ENCODE measurements at places on chromosomes 16 and 17.

DNA sequence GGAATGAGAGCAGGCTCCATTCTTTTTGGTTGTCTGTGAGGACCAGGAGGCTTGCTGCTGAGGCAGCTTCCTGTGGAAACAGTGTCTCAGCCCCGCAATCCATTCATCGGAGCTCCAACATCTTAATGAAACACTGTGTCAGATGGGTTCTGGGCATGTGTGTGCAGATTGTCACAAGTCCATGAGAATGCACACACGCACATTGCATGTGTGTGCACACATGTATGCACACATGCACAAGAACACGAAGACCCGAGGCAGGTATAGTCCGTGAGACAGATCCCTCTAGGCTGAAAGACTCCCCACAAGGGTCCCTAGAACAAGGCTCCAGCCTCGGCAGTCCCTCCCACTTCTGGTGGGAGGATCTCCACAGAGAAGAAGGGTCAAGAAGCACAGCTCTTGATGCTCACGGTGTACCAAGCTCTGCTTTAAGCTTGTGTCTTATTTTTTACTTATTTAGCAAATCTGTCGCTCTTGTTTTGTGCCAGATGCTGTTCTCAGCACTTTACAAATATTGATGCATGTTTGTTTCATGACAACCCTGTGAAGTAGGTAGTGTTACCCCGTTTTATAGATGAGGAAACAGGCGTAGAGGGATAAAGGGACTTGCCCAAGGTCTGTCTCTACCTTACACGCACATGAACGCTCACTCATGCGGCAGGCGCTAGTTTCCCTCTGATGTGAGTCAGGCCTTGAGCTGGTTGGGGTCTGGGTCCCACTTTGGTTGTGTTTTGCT is 213.1 kb downstream of the SEC14L1 start:
- no peak for DNase-seq

DNA sequence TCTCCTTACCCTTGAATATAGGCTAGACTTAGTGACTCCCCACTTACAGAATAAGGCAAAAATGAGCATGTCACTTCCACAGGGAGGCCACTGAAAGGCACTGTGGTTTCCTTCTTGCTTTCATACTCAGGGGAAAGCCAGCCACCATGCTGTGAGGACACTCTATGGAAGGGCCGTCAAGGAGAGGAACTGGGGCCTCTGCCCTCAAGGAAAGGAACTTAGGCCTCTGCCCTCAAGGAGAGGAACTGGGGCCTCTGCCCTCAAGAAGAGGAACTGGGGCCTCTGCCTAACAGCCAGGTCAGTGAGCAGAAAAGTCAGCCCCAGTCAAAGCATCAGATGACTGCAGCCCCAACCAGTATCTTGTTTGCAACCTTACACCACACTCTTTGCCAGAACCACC is 30.1 kb downstream of the VPS35 start:
- no peak for DNase-seq

GRCh38 chr17:31537565-31538011 is 146.1 kb downstream of the RAB11FIP4 start:
- DNase-seq, result peak; percentile 71

- no peak for DNase-seq
Measured at GRCh38 chr17:60356940-60357339, 35.0 kb downstream of the USP32 start.

DNA sequence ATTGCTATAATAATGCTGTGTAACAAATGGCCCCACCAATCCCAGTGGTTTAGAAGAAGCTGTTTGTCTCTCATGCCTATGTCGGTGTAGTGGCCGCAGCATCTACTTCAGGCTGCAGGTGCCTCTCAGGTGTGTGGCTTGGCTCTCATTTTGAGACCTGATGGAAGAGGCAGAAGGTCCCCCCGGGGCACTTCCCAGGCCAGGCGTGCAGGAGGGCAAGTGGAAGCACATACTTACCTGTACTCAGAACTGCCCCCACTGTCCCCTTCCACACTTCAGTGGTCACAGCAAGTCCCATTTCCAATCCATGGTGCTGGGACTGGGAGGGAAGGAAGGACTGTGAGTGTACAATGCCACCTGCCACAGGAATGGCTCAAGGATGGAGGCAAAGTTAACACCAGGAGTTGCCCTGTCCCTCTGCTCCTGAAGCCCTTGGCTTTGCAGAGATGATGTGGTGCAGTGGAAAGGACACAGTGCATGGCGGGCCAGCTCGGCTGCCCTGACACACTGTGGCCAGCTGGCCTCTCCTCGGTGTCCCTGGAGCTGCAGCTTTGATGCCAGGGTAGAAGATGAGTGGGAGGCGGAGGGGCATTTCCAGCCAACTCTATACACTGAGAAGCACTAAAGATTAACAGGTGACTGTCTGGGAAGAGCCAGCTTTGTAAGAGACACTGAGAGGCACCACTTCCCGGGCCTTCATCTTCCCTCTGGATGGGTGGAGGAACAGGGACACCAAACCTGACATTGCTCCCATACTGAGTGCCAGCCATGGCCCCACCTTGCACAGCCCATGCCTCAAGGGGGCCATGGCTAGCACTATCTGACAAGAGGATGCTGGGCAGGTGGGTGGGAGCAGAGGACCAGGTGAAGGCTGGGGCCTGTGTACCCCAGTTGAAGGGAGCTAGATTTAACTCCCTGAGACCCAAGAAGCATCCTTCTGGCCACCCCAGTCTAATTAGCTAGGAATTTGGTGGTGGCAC is 105.9 kb downstream of the METRNL start:
- no peak for DNase-seq

DNA sequence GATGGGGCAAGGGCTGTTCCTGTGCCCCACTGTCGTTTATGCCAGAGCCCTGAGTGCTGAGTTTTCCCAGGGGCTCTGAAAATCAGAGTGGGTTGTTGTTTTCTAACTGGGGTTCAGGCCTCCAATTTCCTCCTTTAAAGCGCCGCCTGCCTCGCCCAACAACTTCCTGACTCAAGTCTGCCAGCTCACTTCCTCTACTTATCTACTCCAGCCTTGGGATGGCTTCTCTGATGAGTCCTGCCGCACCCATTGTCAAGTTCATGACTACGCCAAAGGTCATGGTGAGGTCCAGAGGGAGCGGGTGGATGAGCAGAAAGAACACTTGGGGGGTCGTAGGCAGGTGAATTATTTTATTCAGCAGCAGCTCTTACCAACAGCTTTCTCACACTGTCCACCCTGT is 104.7 kb downstream of the UTP18 start:
- DNase-seq, result no peak

GRCh38 chr17:80716986-80717719 is 172.5 kb downstream of the RPTOR start:
- DNase-seq, result peak; percentile 32

DNA sequence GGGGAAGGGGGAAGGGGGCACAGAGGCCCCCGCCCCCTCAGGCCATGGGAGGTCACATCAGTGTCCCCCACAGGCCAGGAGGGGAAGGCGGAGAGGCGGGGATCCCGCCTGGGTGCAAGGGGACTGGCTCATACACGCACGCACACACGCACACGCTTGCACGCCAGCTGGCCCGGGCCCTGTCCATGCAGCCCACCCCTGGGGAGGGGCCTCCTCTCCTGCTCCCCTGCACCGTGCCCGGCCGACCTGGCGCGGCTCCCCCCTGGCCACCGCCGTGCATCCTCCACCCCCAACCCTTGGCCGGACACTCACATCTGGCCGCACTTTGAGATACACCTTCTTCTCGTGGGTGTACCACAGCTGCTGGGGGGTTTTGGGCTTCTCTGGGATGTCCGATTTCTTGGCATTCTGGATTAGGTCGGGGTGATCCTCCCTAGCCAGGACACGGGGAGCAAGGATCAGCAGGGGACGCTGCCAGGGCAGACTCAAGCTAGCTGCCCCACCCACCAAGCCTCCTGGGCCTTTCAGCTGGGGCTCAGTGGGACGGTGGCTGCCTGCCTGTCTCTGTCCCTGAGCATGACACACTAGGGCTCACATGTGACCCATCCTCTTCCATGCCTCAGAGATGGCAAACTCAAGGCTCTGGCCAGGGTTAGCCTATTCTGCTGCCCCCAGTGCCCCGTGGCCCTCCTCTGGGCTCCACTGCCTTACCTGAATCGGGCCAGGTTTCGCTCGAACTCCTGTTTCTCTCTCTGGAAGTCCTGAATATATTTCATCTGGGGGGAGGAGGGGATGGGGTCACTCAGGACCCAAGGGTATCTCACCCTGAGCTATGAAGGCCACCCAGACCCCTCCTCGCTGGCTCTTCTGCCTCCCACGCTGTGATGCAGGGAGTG is 6.7 kb downstream of the UBTF start:
- DNase-seq, result no peak

DNA sequence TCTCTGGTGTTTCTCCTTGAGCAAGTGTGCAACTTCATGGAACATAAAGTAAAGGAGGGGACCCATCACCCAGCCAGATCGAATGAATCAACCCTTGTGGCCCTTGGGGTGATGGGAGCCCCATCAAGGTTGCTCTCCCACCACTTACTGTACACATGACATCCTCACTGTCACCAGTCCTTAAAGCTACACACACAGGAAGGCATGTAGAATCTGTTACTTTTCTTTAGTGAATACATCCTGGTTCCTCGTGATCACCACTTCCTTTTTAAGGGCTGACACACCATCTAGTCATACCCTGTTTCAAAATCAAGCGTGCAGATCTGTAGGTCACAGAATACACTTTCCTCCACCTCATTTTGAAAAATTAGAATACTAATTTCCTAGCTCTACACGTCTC is 22.6 kb upstream of the MPHOSPH6 start:
- DNase-seq, result no peak

- DNase-seq, result no peak
Measured at GRCh38 chr17:37197336-37197735, 178.4 kb upstream of the C17orf78 start.

- peak; percentile 86 for DNase-seq
Measured at GRCh38 chr16:11100239-11100750, 155.7 kb downstream of the SOCS1 start.

GRCh38 chr16:64968539-64968938 is 153.3 kb downstream of the CDH11 start:
- DNase-seq, result no peak

- DNase-seq, result no peak
Measured at GRCh38 chr16:72836985-72837384, 210.9 kb downstream of the ZFHX3 start.

DNA sequence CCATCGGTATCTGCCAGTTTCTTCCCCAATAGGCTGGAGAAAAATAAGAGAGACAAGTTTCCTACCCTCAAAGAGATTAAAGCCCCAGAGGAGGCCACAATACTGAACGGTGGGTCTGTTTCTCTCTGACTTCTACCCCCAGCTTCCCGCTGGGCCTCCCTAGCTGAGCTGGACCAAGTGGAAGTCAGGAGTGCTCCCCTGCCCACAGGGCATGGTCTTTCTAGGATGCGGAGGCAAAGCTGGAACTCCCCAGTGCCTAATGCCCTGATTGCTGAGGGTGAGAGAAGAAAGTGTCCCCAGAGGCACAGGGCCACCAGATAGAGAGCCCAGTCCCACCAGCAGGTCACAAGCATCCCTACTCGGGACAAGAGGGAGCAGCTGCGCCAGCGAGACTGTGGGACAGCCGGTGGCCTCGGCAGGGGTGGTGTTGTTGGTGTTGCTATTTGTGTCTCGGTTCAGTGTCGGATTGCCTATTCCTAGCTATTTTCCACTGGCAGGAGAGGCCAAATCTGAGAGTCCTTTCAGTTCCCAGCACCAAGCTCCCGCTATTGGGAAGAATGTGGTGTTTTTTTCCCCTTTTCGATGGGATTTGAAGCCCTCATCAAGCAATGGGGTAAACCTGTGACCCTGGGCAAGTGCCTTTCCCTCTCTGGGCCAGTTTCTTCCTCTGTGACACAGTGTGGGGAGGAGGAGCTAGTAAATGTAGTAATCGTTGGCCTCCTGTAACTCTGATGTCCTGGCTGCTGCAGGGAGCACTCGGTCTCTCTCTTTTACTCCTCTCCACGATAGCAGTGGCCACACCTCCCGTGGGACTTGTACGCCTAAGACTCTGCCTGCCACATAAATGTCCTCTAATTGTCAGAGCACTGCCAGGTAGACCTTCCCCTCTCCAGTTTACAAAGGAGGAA is 22.5 kb upstream of the TBX2 start:
- DNase-seq, result peak; percentile 52

DNA sequence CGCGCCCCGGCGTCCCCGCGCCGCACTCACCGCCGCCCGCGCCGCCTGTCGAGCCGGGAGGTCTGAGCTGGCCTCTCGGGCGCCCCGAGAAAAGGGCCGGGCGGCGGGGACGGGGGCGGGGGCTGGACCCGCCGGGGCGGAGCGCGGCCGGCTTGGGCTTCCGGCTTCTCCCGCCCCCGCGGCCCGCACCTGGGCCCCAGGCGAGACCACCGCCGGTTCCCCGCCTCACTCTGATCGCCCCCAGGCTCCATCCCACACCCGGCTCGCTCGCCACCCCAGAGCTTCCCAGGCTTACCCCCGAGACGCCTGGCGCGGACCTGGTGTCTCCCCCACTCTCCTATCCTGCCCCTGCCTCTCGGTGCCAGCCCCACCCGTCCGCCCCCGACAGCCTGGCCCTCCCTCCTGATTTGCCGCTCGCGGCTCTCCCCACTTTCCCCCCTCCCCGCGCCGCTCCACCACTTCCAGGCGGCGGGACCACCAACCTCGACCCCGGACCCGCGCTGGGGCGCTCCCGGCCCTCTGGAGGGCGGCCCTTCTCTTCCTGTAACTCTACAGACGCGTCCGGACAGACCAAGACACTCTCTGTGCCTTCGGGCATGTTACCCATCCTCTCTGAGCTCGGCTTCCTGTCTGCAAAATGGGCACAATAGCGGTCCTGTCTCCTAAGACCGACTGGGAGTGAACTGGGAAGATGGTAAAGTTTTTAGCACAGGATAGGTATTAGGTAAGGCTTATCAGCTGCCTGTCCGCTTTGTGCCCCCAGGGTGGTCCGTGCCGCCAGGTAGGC is at the start of gene LITAF:
Gene LITAF, minus strand, starts transcription at position 64 of the 787 bp plus-strand sequence. CDS start 30,189 bp downstream, outside the sequence.
- DNase-seq, result peak; percentile 54

- DNase-seq, result no peak
Measured at GRCh38 chr17:4003501-4004421, 39.5 kb upstream of the ATP2A3 start.

DNA sequence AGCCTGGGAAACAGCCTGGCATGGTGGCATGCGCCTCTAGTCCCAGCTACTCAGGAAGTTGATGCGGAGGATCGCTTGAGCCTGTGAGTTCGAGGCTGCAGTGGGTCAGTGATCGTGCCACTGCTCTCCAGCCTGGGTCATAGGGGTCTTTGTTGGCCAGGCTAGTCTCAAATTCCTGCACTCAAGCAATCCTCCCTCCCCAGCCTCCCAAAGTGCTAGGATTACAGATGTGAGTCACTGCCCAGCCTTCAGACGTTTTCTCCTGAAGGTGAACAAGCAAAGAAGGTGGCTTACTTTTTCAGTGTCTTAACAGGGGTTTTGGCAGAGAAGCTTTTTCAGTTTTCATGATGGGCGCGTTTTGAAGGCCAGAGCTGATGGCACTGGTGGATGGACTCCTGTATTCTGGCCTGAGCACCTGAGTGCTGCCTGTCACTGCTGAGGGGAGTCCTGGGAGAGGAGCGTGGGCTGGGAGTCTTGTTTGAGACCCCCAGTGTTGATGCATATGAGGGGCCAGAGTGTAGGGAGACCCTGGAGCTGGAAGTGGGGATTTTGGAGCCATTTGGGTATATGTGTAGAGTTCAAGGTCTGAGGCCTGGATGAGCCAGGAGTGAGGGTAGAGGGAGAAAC is 41.4 kb downstream of the FOXK2 start:
- no peak for DNase-seq

GRCh38 chr16:68072038-68072695 is 13.0 kb upstream of the NFATC3 start:
- no peak for DNase-seq

Data from SJCRH30 (cell line).